ENCODE measurements at places on chromosomes 13 and 19.

- peak; percentile 51 for DNase-seq
Measured at GRCh38 chr19:38852231-38853044, 2.7 kb upstream of the HNRNPL start.

GRCh38 chr13:88926890-88927502 lies 1255.8 kb downstream of the SLITRK5 start:
- DNase-seq, result no peak

DNA sequence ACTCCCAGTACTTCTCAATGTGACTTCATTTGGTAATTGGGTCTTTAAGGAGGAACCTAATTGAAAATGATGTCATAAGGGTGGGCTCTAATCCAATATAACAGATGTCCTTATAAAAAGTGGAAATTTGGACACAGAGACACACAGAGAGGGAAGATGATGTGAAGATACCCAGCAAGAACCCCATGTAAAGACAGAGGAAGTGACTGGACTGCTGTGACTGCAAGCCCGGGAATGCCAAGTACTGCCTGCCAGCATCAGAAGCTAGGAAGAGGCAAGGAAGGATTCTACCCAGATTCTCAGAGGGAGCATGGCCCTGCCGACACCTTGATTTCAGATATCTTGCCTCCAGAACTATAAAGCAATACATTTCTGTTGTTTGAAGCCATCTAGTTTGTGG lies 239.3 kb downstream of the KCTD12 start:
- DNase-seq, result no peak

DNA sequence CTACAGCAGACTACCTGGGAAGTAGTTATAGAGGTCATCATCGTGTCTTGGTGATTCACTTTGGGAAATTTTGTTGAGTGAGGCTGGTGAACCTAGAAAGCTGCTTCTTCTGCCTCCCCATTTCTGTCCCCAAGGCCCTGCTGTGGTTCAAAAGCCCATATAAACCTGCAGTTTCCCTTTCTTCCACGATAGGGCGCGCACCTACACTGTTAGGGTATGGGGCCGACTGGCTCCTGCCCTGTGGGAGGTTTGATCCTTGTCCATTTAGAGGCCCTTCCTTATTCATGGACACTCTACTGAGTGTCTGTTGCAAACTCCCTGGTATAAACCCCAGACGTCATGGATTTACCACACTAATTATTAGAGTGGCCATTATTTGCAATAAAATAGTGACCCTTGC lies 191.8 kb downstream of the GGACT start:
- DNase-seq, result no peak

DNA sequence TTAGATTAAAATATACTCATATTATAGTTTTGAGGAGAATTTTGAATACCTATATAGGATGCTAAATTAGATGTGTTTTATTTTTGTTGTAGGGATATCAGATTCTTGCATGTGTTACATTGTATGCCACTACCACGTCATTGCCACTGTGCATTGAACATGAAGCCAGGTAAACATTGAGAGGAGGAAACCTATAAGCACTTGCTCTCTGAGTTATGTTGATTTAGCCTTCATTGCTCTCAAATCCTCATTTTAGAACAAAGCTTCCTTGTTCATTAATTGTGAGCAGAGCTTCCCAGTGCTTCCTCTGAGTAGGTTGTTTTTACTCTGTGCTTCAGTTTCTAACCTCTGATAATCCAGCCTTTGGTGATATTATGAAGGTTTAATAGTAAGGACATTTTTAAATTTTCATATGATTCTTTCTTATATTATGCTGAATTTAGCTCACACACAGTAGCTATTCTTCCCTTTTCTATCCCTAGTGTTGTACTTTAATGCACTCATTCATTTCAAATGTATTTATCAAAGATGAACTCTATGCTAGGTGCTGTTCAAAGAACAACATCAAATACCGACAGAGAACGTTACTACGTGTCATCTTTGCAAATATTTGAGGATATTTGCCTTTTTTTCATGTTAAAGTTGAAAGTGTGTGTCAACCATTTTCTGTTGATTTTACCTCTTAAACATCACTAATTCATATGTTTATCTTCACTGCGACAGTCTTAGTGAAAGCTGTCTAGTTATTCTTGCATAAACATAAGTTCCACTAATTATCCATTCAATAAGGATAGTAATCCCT lies 1448.0 kb upstream of the MIR17HG start:
- DNase-seq, result no peak

DNA sequence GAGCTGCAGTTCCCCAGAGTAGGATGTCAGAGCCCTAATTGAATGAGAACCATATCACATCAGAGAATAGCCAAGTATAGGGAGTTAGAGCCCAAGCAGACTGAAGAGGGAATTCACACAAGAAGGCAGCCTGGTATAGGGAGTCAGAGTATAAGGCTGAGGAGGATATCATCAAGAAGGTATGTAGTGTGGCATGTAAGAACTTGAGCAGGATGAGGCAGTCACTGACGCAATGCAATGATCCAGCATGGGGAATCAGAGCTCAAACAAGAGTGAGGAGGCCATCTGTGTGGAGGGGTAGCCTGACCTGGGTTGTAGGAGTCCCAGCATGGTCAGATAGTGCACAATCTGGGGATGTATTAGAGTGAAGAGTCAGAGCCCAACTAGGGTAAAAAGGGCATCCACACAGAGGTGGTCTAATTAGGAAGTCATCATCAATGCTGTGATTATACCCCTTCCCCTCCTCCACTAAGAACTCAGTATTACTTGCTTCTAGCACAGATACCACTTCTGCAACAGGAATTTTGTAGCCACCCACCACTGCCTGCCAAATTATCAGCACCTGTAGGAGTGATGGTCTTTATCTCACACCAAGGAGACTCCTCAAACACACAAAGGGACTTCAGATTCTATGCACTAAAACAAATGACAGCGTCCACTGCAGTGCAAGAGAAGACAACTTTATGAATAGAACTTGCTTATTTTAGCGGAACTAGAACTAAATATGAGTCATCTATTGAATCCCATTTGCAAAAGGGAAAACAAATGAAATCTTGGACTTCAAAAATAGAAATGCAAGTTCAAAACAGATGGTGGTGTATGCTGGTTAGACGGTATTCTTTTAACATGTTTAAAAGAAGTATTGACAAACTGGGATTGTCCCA lies 107.2 kb downstream of the FNDC3A start:
- DNase-seq, result no peak

GRCh38 chr19:56829596-56829995 lies 10.9 kb downstream of the PEG3 start:
- no peak for DNase-seq

- DNase-seq, result no peak
Measured at GRCh38 chr19:16000024-16000663, 51.3 kb downstream of the OR10H4 start.

GRCh38 chr13:72839831-72840426 lies 58.0 kb downstream of the PIBF1 start:
- peak; percentile 8 for DNase-seq

DNA sequence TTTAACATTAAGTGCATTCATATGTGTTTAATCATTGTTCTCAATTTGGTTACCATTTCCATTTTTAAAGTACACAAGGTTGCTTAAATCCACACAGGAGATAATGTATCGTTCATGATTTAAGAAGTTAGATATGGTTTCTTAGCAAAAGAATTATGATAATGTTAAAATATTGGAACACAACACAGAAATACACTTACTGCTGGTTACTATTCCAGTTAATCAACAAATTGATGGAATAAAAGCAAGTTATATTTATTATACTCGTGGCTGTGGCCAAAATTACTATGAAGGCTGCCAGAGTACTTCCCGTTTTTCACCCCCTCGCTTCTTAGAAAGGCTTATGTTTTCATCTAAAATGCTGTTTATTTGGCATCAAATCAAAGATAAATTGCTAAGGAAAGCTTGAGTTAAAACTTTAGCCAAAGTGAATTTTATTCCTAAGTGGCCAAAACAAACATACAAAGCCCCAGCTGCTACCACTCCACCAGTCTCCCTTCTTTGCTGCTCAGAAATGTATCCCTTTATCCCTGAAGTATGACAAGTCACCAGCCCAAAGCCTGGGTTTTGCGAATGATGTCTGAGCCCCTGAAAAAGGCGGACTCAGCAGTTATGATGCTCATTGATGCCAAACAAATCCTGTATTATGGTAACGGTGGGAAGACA lies 27.7 kb downstream of the LCP1 start:
- no peak for DNase-seq
